ENCODE measurements at places on chromosomes 5 and 9. TPM values are rescaled to one million over a fixed set of nuclear protein-coding genes. Genes with fewer than 3 reads are reported as not detected.
A peak's percentile ranks its signal among the peaks of the same experiment; 100 is the strongest.

DNA sequence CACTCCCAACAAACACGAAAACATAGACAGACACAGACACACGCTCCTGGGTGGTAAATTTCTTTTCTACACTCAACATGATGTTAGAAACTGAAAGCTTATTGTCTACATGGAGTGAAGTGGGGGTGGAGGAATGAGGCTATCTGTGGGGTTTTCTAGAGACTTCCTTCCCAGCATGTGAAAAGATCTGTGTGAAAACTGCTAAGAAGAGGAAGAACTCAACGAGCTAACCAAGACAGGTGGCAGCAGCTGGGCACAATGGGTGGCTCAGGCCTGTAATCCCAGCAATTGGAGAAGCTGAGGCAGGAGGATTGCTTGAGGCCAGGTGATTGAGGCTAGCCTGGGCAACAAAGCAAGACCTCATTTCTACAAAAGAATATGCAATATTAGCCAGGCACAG is 7.6 kb downstream of the FYB1 start:
- peaks cover 10% of the 10 kb centered on the region for H3K4me1 ChIP-seq
- H3K36me3 ChIP-seq, result no peaks in the 10 kb centered on the region
- no peak overlapping the region for H3K4me3 ChIP-seq
- H3K27ac ChIP-seq, result no peak overlapping the region

- H3K36me3 ChIP-seq, result no peaks in the 10 kb centered on the region
- H3K4me1 ChIP-seq, result no peaks in the 10 kb centered on the region
- no peak overlapping the region for H3K4me3 ChIP-seq
- DNase-seq, result no peak
- H3K27ac ChIP-seq, result no peak overlapping the region
These were observed 574.2 kb downstream of the RAB3C start for GRCh38 chr5:59157068-59157467.

- H3K27me3 ChIP-seq, result no peaks in the 10 kb centered on the region
- no peak overlapping the region for H3K27ac ChIP-seq
- no peaks in the 10 kb centered on the region for H3K36me3 ChIP-seq
- H3K4me1 ChIP-seq, result no peaks in the 10 kb centered on the region
- no peak overlapping the region for H3K4me3 ChIP-seq
These were observed 24.6 kb upstream of the SHOC1 start for GRCh38 chr9:111819360-111819759.

Gene LCN9
- total RNA-seq, result not detected

DNA sequence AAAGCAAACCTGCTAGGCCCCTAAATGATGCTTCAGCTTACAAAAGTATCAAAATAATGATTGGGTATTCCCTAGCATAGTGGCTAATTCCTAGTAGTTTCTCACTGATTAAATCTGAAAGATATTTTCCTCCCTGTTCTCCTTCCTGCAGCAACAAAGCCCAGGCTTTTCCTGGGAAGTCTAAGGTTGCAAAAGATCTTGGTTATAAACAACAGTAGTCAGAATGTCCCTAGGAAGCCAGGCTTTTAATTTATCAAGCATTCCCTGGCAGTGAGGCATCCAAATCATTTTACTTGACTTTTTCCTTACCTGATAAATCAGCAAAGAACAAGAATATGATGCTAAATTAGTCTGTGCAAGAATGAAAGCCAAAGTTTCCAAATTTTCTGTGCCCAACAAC is 272.0 kb downstream of the PDE4D start:
- no peak for DNase-seq
- H3K27ac ChIP-seq, result no peak overlapping the region
- no peaks in the 10 kb centered on the region for H3K4me1 ChIP-seq
- no peaks in the 10 kb centered on the region for H3K36me3 ChIP-seq
- no peak overlapping the region for H3K4me3 ChIP-seq
- H3K27me3 ChIP-seq, result no peaks in the 10 kb centered on the region

GRCh38 chr9:13721481-13722235 is 442.2 kb upstream of the MPDZ start:
- peaks cover 22% of the 10 kb centered on the region for H3K4me1 ChIP-seq
- H3K27ac ChIP-seq, result no peak overlapping the region
- no peak for DNase-seq
- H3K36me3 ChIP-seq, result no peaks in the 10 kb centered on the region

Gene TRIM14
- total RNA-seq, result 20.2 TPM

DNA sequence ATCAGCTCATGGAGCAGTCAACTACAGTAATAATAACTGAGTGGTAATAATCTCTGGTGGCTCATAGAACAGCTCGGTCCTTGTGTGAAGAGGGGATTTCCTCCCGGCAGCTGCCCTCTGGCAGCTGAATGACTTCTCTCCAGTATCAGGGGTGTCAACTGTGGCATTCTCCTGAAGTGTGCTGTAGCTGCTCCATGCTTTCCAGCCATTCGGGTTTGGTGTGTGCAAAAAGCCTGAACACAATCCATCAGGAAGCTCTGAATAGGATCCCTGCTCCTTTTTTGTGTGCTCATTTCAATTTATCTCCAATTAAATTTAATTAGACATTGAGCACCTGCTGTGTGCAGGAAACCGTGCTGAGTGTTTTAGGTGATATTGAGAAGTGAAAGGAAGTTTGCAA is 59.8 kb upstream of the BARX1 start:
- DNase-seq, result no peak
- H3K36me3 ChIP-seq, result no peaks in the 10 kb centered on the region
- no peaks in the 10 kb centered on the region for H3K27me3 ChIP-seq
- H3K4me3 ChIP-seq, result no peak overlapping the region
- H3K27ac ChIP-seq, result no peak overlapping the region

- H3K27ac ChIP-seq, result no peak overlapping the region
- no peaks in the 10 kb centered on the region for H3K27me3 ChIP-seq
- H3K36me3 ChIP-seq, result no peaks in the 10 kb centered on the region
These were observed 61.0 kb upstream of the PRDM9 start for GRCh38 chr5:23446424-23446823.

Gene FREM1
- 0.17 TPM for total RNA-seq

- H3K4me1 ChIP-seq, result no peaks in the 10 kb centered on the region
- H3K27ac ChIP-seq, result no peak overlapping the region
- H3K27me3 ChIP-seq, result no peaks in the 10 kb centered on the region
- H3K4me3 ChIP-seq, result no peak overlapping the region
These were observed 141.0 kb downstream of the CDK5RAP2 start for GRCh38 chr9:120438836-120439546.

DNA sequence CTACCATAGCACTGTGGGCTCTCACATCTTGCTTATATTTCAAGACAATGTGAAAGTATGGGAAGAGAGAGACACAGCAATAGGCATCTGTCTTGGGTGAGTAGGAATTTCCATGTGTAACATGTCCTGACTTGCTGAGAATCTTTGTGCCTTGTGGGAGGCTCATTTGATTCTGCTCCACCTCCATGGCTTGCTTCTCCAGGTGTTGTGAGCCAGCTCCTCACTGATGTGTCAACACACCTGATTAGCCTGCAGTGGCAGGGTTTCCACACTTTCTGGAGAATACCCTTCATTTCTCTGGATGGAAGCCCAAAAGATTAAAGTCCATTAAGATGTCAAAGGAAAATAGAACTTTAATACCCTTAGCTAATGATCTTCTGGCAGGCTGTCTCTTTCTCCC is 613.6 kb downstream of the ZNF608 start:
- no peaks in the 10 kb centered on the region for H3K27me3 ChIP-seq
- DNase-seq, result no peak
- no peak overlapping the region for H3K4me3 ChIP-seq
- no peaks in the 10 kb centered on the region for H3K36me3 ChIP-seq
- no peaks in the 10 kb centered on the region for H3K4me1 ChIP-seq
- no peak overlapping the region for H3K27ac ChIP-seq

GRCh38 chr5:103525361-103525760 is 37.2 kb downstream of the NUDT12 start:
- H3K36me3 ChIP-seq, result no peaks in the 10 kb centered on the region
- H3K4me1 ChIP-seq, result peaks cover 17% of the 10 kb centered on the region
- H3K4me3 ChIP-seq, result no peak overlapping the region
- no peaks in the 10 kb centered on the region for H3K27me3 ChIP-seq

- H3K36me3 ChIP-seq, result no peaks in the 10 kb centered on the region
- no peak overlapping the region for H3K4me3 ChIP-seq
- no peak overlapping the region for H3K27ac ChIP-seq
These were observed 698.8 kb downstream of the CDH9 start for GRCh38 chr5:26339576-26339975.

Gene HDAC3
- total RNA-seq, result 87.0 TPM

- H3K27me3 ChIP-seq, result peaks cover 43% of the 10 kb centered on the region
- DNase-seq, result no peak
- peaks cover 6% of the 10 kb centered on the region for H3K4me1 ChIP-seq
- no peak overlapping the region for H3K4me3 ChIP-seq
- H3K27ac ChIP-seq, result no peak overlapping the region
- H3K36me3 ChIP-seq, result no peaks in the 10 kb centered on the region
These were observed 13.2 kb upstream of the FIBCD1 start for GRCh38 chr9:130952065-130952762.

- H3K36me3 ChIP-seq, result no peaks in the 10 kb centered on the region
- no peaks in the 10 kb centered on the region for H3K4me1 ChIP-seq
- DNase-seq, result no peak
- H3K27me3 ChIP-seq, result no peaks in the 10 kb centered on the region
- no peak overlapping the region for H3K4me3 ChIP-seq
These were observed 126.5 kb upstream of the BNC2 start for GRCh38 chr9:16996901-16997491.

Gene SLC2A6
- 13.1 TPM for total RNA-seq

- H3K27me3 ChIP-seq, result no peaks in the 10 kb centered on the region
- no peak overlapping the region for H3K27ac ChIP-seq
- peak; percentile 56 for DNase-seq
These were observed 98.6 kb downstream of the FBXW11 start for GRCh38 chr5:171907725-171908343.

Gene FBXW11
- 58.7 TPM for total RNA-seq

GRCh38 chr5:113578091-113578490 is 64.6 kb downstream of the YTHDC2 start:
- H3K4me1 ChIP-seq, result no peaks in the 10 kb centered on the region
- H3K27me3 ChIP-seq, result no peaks in the 10 kb centered on the region
- H3K36me3 ChIP-seq, result peaks cover 3% of the 10 kb centered on the region

Gene EXOSC3
- 40.7 TPM for total RNA-seq

Gene COL5A1
- 15.2 TPM for total RNA-seq

GRCh38 chr9:30258094-30258493 is 2126.3 kb upstream of the ACO1 start:
- H3K36me3 ChIP-seq, result no peaks in the 10 kb centered on the region
- H3K4me1 ChIP-seq, result no peaks in the 10 kb centered on the region
- no peaks in the 10 kb centered on the region for H3K27me3 ChIP-seq
- H3K27ac ChIP-seq, result no peak overlapping the region
- H3K4me3 ChIP-seq, result no peak overlapping the region
- DNase-seq, result no peak

GRCh38 chr9:12775679-12776512 is 1.1 kb downstream of the LURAP1L start:
- H3K27ac ChIP-seq, result peak overlapping the region; percentile 78
- DNase-seq, result peak; percentile 65
- H3K4me1 ChIP-seq, result peaks cover 23% of the 10 kb centered on the region

GRCh38 chr5:54215233-54215736 is 95.1 kb downstream of the ARL15 start:
- no peaks in the 10 kb centered on the region for H3K4me1 ChIP-seq
- H3K36me3 ChIP-seq, result no peaks in the 10 kb centered on the region
- no peak overlapping the region for H3K4me3 ChIP-seq
- H3K27ac ChIP-seq, result no peak overlapping the region
- no peaks in the 10 kb centered on the region for H3K27me3 ChIP-seq

- peak overlapping the region; percentile 91 for H3K27ac ChIP-seq
- DNase-seq, result no peak
- H3K36me3 ChIP-seq, result no peaks in the 10 kb centered on the region
- H3K4me1 ChIP-seq, result peaks cover 74% of the 10 kb centered on the region
- H3K27me3 ChIP-seq, result no peaks in the 10 kb centered on the region
These were observed 42.1 kb upstream of the STXBP1 start for GRCh38 chr9:127569886-127570401.

DNA sequence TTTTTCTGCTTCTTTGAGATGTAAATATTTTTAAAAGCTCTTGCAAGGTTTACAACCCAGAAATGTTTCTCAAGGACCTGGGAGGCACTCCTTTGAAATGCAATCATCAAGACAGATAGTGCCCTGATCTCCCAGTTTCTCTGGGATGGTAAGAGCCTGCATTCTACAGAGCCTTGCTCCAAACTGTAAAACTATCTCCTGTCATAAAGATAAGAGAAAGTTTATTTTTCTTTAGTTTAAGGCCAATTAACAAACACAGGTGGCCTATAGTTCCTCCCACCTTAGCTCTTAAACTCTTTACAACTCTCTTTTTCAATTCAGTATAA is 1231.1 kb upstream of the NUDT12 start:
- no peak overlapping the region for H3K4me3 ChIP-seq
- no peaks in the 10 kb centered on the region for H3K4me1 ChIP-seq
